Activated CD4-positive, alpha-beta T cell treated with anti-CD3 and anti-CD28 coated beads, Interleukin-2, amount 50 U/mL, for 48 hours (primary cell): ENCODE measurements at places on chromosomes 5 and 9.

DNA sequence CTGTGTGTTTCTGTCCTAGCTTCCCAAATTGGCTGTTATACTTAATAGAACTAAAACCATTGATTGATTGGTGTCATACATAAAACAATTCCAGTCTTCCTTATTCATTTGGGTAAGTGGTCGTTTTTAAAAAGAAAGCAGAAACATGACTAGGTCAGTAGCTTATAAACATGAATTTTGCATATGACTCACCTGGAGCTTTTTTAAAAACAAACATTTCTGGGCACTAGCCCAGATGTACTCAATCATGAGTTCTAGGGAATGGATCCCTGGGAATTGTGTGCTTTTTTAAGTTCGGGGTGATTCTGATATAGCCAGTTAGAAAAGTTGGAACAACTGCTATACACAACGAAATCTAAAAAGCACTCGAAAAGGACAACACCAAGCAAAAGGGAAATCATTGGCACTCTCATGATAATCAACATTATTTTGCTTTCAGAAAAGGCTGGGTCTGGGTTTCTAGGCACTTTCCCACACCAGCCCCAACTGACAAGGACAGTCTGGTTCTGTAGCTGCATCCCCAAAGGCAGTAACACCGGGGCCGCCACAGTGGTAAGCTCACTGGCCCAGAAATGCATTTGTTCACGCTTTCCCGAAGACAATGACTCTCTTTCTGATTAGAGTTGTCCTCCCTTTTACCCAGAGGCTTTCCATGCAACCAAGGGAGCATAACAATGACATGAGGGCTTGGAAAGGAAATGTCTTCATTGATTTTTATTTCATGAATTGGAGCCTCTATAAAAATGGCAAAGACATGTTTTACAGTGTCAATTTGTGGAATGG is 664.9 kb upstream of the WWC1 start:
- DNase-seq = no peak

DNA sequence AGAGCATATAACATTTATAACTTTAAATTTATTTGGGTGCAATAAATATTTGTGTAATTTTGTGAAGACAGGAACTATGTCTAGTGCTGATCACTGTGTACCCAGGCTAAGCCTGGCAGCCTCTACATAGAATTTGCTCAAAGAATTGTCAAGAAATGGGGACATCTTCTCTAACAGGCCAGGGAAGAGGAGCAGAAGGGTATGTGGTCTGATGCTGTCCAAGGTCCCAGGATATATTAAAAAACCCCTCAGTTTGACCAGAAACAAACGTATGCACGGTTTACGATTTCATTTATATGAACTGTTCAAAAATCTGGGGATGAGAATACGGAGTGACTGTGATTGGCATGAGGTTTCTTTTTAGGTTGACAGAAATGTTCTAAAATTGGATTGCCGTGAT is 55.9 kb downstream of the MAT2B start:
- no peak for DNase-seq

DNA sequence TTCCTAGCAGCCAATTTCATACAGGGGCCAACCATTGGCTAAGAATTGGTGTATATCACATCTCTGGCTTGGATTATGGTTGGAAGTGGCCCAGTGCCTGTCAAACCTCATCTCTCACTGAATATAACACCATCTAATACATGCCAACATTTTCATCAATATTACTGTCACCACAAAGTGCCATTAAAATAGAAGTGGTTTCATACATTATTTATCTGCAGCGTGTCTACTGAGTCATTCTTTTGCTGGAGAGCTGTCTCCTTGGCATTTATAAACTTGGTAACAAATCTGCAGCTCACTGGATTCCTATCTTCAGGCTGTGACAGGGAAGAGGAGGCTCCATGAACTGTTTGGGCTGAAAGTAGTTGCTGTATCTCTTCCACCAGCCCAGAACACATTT is 70.9 kb downstream of the PTTG1 start:
- DNase-seq = no peak

GRCh38 chr9:128344931-128345605 is 4.7 kb downstream of the SLC27A4 start:
- no peak for DNase-seq

DNA sequence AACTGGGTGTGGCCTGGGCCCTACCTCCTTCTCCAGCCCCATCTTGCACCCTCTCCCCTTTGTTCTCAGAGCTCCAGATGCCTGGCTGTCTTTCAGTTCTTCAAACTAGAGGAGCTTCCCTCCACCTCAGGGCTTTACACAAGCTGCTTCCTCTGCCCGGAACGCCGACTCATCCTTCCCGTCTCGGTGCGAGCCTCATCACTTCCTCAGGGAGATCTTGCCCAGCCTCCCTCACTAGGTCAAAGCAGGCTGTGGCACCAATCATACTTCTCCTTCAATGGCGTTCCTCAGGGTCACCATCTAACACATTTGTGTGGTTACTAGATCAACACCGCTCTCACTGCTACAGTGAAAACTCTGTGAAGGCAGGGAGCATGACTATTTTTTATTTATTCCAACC is 56.2 kb upstream of the ZSWIM6 start:
- peak; percentile 23 for DNase-seq

GRCh38 chr9:1916095-1916494 is 99.1 kb upstream of the SMARCA2 start:
- no peak for DNase-seq

GRCh38 chr5:169183576-169183975 is 117.4 kb downstream of the SLIT3 start:
- no peak for DNase-seq

- DNase-seq = no peak
These were observed 106.2 kb downstream of the CMYA5 start for GRCh38 chr5:79795764-79796398.

DNA sequence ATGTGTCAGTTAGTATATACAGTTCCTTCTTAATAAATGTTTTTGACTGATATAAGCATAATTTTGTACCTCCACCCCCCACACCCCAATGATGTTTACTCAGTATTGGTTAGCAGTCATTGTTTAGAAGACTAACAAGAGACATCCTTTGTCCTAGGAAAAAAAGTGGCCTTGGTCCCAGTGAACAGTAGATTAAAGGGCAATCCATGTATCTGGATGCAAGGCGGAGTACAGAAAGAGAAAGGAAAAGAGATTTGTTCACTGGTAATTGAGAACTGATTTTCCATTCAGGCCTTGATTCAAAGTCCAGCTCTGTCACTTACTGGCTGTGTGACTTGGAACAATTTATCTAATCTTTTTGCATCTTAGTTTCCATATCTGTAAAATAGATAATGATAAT is 4.6 kb downstream of the RALGPS1 start:
- no peak for DNase-seq

DNA sequence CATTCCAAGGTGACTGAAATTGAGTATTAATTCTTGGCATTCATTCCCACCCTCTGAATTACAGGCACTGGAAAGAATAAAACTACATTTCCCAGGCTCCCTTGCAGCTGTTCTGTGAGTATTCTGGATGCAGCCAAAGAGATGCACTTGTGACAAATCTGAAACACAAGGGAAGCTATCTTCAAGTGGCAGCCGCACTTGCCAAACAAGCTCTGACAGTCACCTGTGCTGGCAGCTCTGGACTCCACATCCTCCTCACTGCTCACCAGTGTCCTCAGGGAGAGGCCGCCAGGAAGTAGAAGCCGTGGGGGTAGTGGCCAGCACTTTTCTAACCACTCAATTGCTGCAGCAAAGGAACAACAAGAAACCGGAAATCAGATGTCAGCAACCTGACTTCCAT is 275.0 kb downstream of the NR2F1-AS1 start:
- no peak for DNase-seq
